ENCODE measurements at places on chromosomes 3 and 15.
A peak's percentile ranks its signal among the peaks of the same experiment; 100 is the strongest.

DNA sequence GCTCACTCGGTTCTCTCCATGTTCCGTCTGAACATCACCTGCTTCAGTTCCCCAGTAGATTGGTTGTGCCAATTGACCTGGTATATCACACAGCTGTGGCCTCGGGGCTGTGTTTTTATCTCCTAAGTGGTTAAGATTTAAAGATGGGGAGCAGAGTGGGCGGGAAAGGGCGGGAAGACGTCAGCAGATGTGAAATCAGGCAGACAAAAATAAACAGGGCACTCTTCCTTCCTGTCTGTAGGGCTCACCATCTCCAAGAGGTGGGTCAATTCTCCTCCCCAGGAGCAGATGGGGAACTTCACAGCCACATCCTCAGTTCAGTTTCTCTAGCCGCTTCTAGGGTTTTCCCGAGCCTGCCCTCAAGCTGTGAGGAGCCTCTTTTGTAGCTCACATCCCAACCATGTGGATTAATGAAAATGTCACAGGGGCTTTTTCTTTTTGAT, 26.8 kb upstream of the LIMD1 start:
- H3K4me3 ChIP-seq, result no peak overlapping the region
- H3K27me3 ChIP-seq, result no peaks in the 10 kb centered on the region
- no peaks in the 10 kb centered on the region for H3K36me3 ChIP-seq
- no peak overlapping the region for H3K27ac ChIP-seq
- no peak for DNase-seq
- H3K4me1 ChIP-seq, result no peaks in the 10 kb centered on the region

DNA sequence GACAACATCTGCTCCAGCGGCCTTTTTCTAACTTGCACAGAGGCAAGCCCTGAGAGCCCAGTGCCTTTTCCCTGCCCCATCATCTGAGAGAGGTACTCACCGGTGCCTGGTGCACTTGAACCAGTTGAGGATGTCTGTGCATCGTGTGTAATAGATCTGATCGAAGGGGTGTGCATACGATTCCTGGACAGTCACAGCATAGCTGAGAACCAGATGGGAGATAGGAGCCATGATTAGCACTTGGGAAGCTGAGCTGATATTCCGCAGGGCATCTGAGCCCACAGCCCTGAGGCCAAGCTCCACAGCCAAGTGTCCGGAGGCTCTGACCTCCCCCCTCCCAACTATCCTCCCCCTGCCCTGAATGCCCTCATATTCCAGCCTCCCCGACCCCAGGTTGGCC, 129.8 kb downstream of the MEGF11 start:
- H3K27me3 ChIP-seq, result no peaks in the 10 kb centered on the region
- no peaks in the 10 kb centered on the region for H3K36me3 ChIP-seq
- no peak overlapping the region for H3K4me3 ChIP-seq
- no peaks in the 10 kb centered on the region for H3K4me1 ChIP-seq

DNA sequence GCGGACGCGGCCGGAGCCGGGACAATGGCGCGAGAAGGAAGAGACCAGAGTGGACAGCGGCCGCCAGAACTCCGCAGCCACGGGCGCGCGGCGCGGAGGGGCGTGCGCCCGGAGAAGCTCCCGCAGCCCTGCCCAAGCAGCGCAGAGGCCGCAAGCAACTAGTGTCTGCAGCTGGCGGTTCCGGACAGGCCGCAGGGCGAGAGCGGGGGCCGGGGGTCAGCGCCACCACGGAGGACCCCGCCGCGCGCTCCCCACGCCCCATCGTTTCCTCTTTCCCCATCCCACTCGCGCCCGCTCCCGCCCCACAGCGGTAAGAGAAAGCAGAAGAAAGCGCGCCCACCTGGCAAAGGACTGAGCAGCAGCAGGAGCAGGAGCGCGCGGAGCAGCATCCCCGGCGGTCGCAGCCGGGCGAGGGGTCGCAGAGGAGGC, 440 bp downstream of the PRTG start:
- H3K4me3 ChIP-seq, result peak overlapping the region; percentile 63
- DNase-seq, result no peak

DNA sequence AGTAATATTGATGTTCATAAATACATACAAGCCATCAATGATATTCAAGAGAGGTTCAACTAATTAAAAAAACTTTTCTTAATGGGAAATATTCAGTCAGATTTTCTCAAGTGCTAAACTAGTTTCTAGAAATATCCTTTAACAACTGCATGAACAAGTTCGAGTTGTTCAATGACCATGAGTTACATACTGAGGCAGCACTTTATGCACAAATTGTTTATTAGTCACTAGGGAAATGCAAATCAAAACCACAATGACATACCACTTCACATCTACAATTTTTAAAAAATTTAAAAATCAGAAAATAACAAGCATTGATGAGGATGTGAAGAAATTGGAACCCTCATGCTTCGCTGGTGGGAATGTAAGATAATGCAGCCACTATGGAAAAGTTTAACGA, 62.4 kb downstream of the RAD18 start:
- no peaks in the 10 kb centered on the region for H3K4me1 ChIP-seq
- no peaks in the 10 kb centered on the region for H3K36me3 ChIP-seq
- H3K4me3 ChIP-seq, result no peak overlapping the region
- H3K27ac ChIP-seq, result no peak overlapping the region
- no peaks in the 10 kb centered on the region for H3K27me3 ChIP-seq

DNA sequence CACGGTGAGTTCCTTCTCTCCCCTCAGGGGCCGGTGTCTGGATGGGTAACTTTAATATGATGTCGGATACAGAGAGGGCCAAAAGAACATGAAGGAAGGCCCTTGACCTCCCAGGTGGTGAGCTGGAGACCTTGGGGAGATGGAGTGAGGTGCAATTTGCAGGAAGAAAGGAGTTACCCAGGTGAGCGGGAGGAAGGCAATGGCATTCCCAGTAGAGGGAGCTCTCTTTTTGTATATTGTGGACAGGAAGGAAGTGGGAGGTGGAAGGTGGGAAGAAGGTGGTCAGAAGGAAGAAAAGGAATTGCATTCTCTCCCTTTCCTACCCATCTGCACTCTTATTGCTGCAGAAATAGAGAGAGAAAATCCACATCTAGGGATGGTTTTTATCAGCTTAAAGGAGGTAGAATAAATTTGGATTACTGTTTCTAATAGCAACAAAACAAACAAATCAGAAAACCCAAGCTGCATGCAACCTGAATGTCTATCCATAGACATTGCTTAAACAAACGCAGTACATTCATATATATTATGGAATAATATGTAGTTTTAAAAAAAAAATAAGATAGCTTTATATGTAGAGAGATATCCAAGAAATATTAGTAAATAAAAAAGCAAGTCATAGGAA, 169.0 kb upstream of the TSC22D2 start:
- H3K27me3 ChIP-seq, result no peaks in the 10 kb centered on the region
- no peak overlapping the region for H3K4me3 ChIP-seq
- DNase-seq, result no peak
- H3K4me1 ChIP-seq, result peaks cover 17% of the 10 kb centered on the region
- H3K36me3 ChIP-seq, result no peaks in the 10 kb centered on the region
